ENCODE measurements at places on chromosomes 2 and 18.

DNA sequence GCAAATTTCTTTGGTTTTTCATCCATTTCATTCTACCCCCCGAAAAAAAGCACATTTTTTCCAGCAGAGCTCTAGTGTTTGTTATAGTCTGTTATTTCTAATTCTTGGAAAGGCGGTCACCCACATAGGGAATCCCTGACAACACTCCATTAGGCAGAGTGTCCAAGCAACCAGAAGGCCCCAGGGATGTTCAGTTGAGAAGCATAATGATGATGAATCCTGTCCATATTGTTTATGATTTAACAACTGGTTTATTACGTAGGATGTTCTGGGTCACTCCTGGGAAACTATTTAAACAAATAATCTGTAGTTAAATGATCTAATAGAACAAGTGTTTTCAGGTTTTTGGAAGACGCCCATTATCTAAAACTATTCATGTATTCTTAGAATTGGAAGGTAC is 388.7 kb downstream of the TNS1 start:
- DNase-seq = no peak

GRCh38 chr2:174659069-174659900 is 61.7 kb upstream of the WIPF1 start:
- DNase-seq = no peak

DNA sequence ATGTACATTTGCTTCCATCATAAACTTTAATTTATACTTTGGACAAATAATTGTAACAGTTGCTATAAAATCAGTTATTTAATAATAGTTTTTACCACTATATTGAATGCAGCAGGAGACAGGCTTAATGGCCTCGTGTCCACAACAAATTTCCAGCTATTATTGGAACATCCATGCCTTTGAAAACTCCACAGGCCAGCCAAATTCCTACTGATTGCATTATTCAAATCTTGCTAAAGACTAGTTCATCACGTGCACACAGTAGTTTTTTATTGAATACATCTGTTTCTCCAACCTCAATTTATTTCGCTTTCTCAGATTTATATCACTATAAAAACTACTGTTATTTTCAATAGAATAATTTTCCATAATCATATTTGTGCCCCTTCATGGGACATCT is 18.4 kb upstream of the PTPRM start:
- no peak for DNase-seq

GRCh38 chr18:48719974-48720654 is 181.3 kb downstream of the CTIF start:
- no peak for DNase-seq

DNA sequence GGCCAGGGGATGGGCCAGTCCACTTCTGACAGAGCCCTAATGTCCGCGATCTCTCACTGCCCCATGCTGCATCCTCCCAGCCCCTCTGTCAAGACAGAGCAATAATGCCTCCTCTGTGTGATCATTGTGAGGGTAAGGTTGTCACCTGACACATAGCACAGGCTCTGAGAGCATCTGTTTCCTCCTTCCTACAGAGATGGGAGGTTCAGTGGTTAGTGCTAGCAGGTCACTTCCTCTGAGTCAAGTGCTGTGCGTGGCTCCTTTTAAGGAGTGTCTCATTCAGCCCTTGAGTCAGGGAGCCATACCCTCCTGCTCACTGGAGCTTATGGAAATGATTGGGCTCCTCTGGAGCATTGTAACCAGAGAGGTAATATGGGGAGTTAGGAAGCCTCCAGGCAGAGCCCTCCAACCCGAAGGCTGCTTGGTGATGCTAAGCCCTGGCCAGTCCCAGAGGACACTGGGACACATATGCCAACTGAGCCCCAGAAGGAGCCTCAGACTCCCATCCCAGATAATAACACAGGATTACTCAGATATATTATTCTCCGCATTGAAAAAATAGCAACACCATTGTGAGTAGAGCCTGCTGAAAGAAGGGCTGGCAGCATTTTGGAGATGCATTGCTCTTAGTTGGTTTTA is 189.0 kb downstream of the GALNT1 start:
- DNase-seq = no peak

- DNase-seq = no peak
Measured at GRCh38 chr2:108297436-108298141, 8.9 kb downstream of the SULT1C2 start.

DNA sequence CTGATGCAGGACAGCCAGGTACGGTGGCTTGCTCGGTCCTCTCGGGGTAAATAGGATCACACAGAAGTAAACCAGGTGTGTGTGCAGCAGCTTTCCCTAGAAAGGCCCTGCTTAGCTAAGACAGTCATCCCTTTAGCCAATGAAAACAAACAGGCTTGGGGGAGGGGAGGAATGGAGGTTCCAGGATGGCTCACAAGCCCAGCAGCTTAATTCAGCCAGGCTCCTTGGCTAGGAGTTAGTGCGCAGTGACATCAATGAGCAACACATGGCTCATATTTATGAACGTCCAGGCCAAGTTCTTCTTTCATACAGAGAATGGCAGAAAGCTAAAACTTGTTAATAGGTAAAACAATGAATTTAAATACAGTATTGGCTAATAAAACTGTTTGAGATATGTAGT is 10.2 kb downstream of the IAH1 start:
- DNase-seq = no peak

DNA sequence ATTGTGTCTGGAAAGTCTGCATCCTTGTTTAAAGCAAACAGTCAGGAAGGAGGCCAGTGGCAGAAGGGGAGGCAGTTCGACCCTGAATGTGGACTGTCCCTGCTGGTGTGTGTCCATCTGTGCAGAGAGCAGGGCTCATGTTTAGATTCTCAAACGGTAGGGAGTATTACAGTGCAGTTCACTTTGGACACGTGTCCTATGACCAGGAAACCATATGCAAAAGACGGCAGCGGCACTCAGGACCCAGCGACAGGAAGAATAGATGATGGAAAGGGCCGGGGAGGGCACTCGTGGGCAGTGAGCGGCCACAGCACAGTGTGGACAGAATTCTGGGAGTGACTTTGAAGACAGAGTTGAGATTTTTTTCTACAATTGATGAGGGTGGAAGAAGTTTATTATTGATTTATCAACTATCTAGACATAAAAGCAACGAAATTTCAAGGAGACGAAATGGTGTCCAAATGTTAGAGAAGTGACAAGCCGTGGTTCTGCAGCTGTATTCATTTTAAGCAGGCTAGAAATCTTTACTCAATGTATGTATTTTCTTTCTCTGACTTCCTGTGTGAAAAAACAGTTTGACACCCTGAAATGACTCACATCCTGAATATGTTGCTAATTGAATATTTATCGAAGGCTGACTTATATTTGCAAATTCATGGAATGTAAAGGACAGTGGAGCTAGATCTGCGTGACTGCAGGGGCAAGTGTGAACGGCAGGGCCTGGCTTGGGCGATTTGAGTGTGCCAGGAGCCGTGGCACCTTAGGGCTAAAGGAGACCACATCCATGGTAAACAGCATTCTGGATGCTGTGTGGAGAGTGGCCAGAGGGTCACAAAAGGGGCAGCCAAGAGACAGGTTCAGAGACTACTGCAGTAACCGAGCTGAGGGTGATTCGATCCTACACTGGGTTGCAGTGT is 214.2 kb downstream of the PTGR3 start:
- peak; percentile 79 for DNase-seq

DNA sequence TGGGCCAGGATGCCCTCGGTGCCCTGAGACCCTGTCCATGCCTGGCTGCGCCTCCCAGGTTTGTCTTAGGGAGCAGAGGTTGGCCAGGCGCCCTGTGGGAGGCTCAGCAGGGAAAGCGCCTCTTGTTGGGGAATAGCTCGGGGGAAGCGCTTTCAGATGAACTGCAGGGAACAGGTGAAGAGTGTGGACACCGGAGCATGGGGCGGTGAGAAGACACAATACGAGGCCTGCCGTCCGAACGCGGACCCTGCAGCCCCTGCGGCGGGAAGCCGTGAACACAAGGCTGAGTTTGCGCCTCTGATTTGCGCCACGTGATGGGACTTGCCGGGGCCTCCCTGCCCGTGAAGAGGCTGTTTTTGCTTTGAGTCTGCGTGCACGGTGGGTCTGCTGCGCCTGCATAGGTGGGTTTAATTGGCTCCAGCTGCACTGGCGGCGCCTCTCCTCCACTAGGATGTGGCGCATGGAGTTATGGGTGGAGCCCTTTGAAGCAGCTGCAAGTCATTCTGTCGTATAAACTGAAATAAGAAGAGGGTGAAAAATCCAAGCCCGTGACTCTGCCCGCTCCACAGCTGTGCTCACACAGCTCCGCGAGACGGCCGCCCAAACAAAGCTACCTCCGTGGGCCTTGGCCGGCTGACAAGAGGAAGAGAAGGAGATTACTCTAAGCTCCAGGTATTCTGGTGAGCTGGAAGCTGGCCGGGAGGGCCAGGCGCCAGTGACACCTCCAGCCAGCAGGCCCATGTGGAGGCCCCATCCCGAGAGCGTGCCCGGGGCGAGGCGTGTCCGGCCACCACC is 103.5 kb upstream of the CTDP1 start:
- DNase-seq = peak; percentile 47

- no peak for DNase-seq
Measured at GRCh38 chr2:26430826-26431225, 29.1 kb downstream of the DRC1 start.

DNA sequence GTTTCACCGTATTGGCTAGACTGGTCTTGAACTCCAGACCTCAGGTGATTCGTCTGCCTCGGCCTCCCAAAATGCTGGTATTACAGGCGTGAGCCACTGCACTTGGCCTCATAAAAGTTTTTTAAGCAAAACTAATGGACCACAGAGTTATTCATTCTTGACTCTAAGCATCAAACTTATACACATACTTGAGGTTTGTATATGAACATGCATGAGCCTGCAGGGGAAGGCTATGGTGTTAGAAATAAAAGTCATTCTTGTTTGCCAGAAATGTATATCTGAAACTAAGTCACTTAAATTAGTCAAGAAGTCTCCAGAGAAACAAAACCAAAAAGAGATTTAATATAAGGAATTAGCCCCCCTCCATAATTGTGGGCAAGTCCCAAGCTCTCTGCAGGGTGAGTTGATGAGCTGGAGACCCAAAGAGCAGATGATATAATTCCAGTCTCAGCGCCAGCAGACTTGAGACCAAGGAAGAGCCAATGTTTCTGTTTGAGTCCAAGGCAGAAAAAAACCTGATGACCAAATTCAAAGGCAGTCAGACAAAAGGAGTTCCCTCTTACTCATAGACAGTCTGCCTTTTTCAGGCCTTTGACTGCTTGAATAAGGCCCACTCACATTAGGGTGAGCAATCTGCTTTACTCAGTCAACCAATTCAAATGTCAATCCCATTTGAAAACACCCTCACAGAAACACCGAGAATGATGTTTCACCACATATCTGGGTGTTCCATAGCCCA is 69.0 kb upstream of the DSG1 start:
- DNase-seq = no peak

GRCh38 chr2:62396880-62397279 is 109.1 kb downstream of the TMEM17 start:
- DNase-seq = no peak

DNA sequence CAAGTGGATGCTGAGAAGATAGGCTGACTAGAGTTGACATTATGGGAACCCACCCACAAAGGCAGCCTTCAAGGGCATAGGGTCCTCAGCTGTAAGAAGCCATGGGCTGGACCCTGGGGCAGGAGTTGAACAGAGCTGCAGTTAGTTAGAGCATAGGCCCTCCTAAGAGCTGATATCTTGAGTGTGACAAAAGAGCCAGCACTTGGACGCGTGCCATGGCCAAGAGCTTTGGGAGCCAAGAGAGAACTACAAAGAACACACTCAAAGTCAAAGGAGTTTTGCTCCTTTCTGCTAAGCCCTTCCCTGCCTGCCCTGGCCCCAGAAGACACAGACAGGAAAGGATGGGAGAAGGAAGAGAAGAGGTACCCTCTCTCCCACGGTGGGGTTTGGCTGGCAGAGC is 29.9 kb upstream of the AGAP1 start:
- DNase-seq = no peak

- DNase-seq = no peak
Measured at GRCh38 chr2:181991171-181991885, 5.7 kb downstream of the PPP1R1C start.
